ENCODE measurements at places on chromosomes 7 and 10.

- no peak for DNase-seq
Observed at GRCh38 chr10:75403939-75404814, 2.6 kb upstream of the ZNF503 start.

GRCh38 chr7:140571538-140572122, 69.0 kb downstream of the DENND2A start:
- no peak for DNase-seq

GRCh38 chr10:133458710-133459453, 5.1 kb downstream of the SCART1 start:
- no peak for DNase-seq

- DNase-seq, result no peak
Observed at GRCh38 chr7:102094316-102094650, 192.4 kb upstream of the SH2B2 start.

- DNase-seq, result no peak
Observed at GRCh38 chr7:128003787-128004186, 27.4 kb downstream of the LRRC4 start.

GRCh38 chr10:118742782-118743181, 12.0 kb downstream of the CACUL1 start:
- no peak for DNase-seq

DNA sequence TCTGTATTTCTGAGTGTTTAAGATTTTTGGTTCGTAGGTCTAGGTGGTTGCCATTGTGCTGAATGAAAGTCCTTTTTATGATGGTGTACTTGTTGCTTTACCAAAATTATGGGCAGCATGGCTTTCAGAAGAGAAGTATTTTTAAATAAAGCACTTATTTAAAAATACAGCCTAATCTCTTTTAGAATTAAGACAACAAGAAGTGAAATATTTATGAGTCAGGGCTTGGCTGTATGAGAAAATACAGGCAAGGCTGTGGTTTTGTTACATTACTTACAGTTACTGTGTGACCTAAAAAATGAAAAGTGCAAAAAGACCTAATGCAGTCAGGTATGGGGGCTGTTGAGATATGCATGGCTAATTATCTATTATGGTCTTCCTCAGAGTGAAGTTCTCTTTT, 185.2 kb upstream of the PPP1R3A start:
- DNase-seq, result no peak

DNA sequence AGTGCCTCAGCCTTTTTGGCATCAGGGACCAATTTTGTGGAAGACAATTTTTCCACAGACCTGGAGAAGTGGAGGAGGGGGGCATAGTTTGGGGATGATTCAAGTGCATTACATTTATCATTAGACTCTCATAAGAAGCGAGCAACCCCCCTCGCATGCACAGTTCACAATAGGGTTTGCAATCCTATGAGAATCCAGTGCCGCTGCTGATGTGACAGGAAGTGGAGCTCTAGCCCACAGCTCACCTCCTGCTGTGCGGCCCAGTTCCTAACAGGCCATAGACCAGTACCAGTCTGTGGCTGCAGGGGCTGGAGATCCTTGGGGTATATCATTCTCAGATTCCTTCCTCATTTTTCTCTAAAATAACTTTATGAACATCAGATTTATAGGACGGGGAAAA, 50.8 kb downstream of the ATAD1 start:
- no peak for DNase-seq

DNA sequence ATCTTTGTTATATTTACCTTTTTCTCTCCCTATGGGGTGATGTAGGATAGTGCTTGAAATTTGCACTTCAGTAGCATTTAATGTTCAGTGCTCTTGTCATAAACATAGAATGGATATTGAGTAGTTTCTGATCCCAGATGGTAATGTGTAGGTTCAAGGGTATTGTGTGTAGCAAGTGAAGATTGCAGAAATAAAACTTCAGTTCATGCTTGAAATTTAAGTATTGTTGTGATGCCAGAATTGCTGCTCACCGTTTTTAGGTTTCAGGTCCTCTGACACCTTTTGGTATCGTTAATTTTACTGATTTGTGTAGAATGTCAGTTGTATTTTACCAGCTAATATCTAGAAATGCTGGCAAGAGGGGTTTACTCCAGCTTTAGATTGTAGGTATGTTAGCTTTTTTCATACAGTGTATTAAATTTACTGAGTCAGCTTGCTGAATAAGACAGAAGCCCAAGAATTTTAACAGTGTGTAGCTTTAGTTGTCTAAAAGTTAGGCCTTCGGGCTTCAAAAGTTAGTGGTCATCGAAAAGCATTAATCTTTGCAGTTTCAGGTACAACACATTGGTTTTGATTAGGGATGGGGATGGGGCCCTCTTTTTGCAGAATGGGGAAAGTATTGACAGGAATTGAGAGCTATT, 1.9 kb downstream of the PTEN start:
- no peak for DNase-seq

DNA sequence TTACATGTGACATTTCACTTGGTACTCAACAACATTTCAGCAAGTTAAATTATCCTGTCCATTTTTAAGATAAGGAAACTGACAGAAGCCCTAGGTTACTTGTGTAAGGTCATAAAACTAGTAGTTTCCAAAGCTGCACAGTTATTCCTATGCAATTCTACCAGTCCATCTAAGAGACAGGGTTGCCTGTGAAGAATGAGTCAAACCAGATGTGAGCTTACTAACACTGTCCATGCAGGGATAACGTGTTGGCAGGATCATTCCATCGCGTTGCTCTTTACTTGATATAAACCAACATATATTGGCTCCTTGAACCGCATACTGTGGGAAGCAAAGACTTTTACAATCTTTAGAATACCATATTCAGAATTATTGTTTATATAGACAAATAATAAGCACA, 280.9 kb upstream of the HGF start:
- DNase-seq, result no peak

DNA sequence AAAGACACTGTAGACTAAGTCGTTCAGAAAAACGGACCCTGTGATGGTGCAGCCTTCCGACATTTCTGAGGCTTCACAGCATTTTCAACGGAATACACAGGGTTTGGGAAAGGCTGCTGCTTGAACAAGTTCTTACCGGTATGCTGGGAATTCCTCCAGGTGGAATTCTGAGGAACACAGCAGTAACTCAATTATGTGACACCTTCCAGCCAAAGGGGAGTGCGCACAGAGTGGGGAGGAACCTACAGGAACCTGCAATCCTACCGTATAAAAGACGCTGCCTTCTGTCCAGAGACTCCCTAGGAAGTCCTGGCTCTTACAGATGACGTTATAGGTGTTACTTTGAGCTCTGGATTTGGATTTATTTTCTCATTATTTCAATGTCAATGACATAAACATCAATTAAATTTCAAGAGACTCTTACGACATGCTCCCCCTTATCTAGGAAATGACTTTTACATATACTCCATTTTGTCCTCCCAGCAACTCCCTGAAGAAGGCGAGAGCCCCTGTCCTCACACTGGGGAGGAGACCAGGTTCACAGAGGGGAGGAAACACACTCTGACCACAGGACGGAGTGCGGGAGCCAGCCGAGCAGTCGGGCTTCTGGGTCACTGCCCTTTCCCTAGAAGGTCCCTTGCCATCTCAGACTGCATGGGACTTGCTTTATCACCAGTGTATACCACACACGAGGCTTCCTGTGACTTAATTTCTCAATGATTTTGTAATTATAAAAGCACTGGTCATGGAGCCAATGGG, 27.9 kb downstream of the VIPR2 start:
- no peak for DNase-seq

DNA sequence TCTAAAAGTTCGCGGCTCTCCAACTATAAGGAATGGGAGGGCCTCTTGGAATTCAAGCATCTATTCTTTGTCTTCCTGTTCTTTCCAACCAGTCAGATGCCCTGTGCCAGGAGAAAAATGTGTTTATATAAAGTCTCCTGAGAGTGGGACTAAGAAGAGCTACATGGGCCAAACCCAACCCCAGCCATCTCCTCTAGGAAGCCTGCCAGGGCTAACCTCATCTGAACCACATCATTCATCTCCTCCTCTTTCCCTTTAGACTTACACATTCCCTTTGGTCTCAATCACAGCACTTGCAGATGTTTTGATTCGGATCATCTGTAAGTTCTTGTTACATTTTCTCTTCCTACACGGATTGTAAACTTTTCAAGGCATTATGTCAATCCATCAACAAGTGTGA, 62.6 kb downstream of the DOCK4 start:
- DNase-seq, result no peak

- no peak for DNase-seq
Observed at GRCh38 chr7:123725586-123726171, 23.1 kb downstream of the WASL start.

GRCh38 chr7:154765118-154765517, 237.8 kb downstream of the PAXIP1 start:
- DNase-seq, result no peak

DNA sequence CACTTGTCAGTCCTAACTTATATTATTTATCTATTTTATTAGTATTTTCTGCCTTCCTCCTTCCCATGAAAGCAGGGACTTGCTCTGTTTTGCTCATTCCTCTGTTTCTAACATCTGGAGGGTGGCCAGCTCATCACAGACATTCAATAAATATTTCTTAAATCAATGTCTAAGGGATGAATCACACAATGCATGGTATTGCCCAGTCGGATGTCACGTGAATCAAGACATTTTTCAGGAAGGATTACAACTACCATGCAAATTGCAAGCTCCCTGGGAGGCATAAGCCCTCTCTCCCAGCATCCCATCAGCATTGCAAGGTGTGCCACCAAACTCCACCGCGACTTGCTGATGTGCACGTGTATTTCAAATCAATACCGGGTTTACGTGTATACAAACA, 146.6 kb upstream of the RNF32 start:
- no peak for DNase-seq

DNA sequence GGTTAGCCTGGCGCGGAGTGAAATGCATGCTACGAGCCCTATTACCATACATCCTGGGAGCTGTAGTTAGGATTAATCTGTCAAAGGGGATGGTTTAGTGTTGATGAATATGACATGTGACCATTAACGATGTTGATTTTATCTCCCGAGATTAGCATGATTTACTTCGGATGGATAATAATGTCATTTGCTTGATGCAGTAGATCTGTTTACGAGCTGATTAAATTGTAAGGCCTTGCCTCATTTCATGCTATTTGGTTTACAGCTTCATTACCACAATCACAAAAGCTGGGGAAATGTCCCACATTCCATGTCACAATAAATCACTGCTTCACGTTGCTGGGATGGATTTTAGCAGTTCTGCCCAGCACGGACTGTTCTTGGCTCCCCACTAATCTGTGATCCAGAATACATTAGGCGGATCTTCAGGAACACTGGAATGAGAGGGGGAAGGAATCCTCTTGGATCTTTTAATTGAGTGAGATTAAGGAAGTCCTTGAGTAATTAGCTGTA, 22.3 kb downstream of the ZNF503 start:
- no peak for DNase-seq

- DNase-seq, result no peak
Observed at GRCh38 chr10:119166564-119166963, 1.1 kb upstream of the SFXN4 start.

DNA sequence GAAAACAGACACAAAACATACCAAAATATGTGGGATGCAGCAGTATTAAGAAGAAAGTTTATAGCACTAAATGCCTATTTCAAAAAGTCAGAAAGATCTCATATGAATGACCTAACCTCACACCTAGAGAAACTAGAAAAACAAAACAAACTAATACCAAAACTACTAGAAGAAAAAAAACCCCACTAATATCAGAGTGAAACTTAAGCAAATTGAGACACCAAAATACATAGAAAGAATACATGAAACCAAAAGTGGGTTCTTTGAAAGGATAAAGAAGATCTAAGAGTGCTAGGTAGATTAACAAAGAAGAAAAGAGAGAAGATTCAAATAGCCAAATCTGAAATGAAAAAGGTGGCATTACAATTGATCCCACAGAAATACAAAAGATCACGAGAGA, 494.1 kb downstream of the SH2D4B start:
- no peak for DNase-seq

- no peak for DNase-seq
Observed at GRCh38 chr10:15295537-15296325, 75.4 kb downstream of the FAM171A1 start.

DNA sequence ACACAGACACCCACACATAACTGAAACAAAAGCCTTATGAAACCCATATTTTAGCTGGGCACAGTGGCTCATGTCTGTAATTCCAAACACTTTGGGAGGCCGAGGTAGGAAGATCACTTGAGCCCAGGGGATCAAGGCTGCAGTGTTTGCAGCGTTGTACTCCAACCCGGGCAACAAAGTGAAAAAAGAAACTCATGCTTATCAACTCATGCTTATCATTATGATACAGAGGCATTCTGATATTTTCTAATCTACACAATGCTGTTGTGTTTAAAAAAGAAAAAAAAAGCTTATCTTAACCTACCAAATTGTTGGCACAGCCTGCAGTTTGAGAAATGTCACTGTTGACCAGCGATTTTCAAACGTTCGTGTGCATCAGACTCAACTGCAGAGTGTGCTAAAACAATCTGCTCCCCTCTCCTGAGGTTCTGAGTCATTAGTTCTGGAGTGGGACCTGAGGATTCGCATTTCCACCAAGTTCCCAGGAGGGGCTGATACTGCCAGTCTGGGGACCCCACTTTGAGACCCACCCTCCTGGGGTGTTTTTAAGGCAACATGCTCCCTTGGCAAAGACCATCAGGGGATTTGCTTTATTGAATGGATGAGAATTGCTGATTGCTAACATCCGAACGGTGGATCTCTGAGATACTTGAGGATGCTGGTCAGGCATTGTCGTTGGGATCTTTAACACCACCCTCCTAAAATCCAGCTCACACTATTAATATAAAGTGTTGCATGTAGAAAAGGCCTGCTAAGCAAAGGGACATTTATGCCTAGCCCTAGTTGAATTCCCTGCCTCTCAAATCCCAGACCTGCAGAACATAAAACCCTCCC, 16.2 kb downstream of the CHST3 start:
- no peak for DNase-seq

DNA sequence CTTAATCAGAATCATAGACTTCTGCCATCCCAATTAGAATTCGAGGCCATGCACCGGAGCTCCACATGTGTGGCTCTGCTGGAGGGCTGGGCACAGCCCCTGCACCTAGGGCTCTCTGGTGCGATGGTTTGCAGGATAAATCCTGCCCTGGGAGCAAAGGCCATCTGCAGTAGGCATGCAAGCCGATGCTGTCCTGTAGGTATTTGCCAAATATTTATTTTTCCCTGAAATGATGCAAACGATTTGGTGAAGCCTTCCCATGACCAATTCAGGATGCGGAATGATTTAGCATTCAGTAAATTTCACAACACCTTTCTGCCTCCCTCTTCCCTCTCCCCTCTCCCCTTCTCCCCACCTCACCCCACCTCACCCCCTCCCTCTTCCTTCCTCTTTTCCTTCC, 170.6 kb downstream of the EBF3 start:
- no peak for DNase-seq

DNA sequence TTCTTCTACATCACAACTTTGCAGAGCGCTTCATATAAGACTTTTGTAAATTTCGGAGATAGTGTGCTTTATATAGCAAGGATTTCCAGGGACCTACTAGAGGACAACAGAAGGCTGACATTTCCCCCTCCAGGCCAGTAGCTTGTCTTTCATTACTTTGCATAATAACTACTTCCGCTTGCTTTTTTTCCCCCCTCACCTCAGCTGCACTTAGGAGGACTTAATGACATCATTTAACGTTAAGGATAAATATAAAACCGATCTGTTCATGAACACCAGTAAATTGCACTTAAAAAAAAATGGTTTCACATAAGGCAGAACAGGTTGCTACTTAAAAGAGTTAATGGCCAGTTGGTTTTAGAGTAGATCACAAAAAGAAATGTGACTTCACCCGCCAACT, 172.3 kb downstream of the AUTS2 start:
- DNase-seq, result no peak

Measured in activated B cell treated with CpG ODN at 0.5 μM for 24 hours (primary cell).